ENCODE measurements at places on chromosomes 7 and 10. TPM values are rescaled to one million over a fixed set of nuclear protein-coding genes. Genes with fewer than 3 reads are reported as not detected.

DNA sequence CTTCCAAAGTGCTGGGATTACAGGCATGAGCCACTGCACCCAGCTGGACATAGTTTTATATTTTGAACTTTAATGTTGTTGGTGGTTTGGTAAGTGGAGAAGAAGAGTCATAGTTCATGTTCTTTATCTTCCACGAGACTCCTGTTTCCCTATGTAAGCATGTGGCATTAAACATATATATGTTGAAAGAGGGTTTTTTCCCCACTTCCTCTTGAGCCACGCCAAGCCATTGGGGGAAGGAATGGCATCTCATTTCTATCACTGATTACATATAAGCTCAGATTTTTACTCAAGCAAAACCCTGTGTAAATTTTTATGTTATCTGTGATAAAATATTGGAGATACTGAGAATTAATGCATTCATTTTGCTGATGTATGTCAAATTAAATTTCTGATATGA, 300.4 kb downstream of the PHF14 start:
- H3K4me1 ChIP-seq, result no peaks in the 10 kb centered on the region
- no peak overlapping the region for H3K27ac ChIP-seq
- no peaks in the 10 kb centered on the region for H3K36me3 ChIP-seq
- no peak for DNase-seq
- H3K4me3 ChIP-seq, result no peak overlapping the region

DNA sequence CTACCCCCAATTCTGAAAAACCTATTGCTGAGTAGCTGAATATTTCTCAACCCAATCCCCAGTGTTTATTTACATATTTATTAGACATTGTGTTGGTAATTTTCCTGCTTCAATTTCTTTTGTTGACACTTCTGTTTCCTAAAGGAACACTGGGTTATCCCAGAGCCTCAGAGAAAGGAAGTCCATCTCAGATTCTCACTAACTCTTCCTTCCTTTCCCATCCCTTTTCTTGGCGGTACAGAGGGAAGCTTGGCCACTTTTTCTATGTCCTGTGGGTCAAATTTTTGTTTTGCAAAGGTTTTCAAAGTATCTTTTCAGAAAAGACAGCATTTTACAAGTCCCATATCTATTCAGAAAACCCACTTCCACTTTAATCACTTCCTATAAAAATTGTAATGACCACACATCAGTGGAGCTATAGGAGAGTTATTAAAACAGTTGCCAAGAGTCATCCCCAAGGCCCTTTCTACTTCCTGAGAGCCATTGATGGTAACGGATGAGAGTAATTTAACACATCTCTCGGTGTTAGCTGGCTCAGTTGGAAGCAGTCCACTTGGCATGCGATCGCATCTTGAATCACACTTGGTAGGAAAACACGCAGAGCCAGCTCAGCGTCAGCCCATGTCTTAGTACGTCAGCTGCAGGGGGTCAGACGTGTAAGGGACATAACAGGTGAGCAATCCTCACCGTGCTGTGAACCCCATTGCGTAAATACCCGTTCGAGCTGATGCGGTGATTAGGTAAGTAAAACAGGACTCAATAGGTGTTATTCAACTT, 231.1 kb upstream of the ADARB2 start:
- no peaks in the 10 kb centered on the region for H3K4me1 ChIP-seq
- no peak overlapping the region for H3K27ac ChIP-seq
- H3K4me3 ChIP-seq, result no peak overlapping the region

Gene CACNB2
- 4.6 TPM for total RNA-seq

GRCh38 chr10:24149640-24150039, 59.3 kb upstream of the KIAA1217 start:
- H3K27me3 ChIP-seq, result no peaks in the 10 kb centered on the region
- no peak overlapping the region for H3K4me3 ChIP-seq
- no peaks in the 10 kb centered on the region for H3K4me1 ChIP-seq
- no peak overlapping the region for H3K27ac ChIP-seq
- no peaks in the 10 kb centered on the region for H3K36me3 ChIP-seq

DNA sequence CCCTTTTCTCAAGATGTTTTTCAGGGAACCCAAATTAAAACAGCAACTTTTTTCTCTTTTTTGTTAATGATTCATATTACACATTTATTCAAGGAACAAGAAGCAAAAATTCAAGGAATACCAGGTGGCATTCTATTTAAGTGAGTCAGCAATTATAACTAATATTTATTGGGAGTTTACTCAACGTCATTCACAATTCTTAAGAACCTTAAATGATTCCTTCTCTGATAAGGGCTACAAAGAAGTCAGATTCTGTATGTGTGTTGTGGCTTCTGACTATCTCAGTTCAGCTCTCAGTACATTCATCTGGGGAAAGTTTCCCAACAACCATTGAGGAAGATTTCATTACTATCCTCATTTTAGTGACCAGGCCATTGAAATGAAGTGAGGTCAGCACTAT, 470.7 kb upstream of the AKR1E2 start:
- H3K27me3 ChIP-seq, result no peaks in the 10 kb centered on the region
- no peak for DNase-seq
- peaks cover 23% of the 10 kb centered on the region for H3K4me1 ChIP-seq
- no peak overlapping the region for H3K27ac ChIP-seq
- H3K36me3 ChIP-seq, result no peaks in the 10 kb centered on the region

Gene SPDYE3
- total RNA-seq, result not detected

GRCh38 chr10:98010939-98011685, 19.3 kb downstream of the CRTAC1 start:
- H3K27ac ChIP-seq, result no peak overlapping the region
- peaks cover 8% of the 10 kb centered on the region for H3K27me3 ChIP-seq

- H3K36me3 ChIP-seq, result no peaks in the 10 kb centered on the region
- no peak overlapping the region for H3K27ac ChIP-seq
- H3K27me3 ChIP-seq, result no peaks in the 10 kb centered on the region
- no peak overlapping the region for H3K4me3 ChIP-seq
- DNase-seq, result no peak
These were observed 104.0 kb downstream of the FAM107B start for GRCh38 chr10:14670551-14671240.

DNA sequence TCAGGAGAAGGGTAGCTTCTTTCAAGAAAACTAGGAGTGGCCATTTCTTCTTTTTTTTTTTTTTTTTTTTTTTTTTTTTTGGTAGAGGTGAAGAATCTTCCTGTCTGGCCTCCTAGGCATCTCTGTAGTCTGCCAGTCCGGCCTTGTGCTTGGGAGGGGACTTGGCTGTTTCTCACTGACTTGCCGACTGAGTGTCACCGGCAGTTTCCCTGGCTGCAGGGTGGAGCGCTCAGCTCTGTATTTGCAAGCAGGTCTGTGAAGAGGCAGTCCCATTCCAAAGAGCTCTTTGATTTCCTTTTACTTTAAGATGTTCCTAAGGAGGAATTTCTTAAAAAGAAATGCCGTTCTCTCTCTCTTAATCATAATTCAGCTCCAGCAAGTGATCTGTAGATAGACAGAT, 212.6 kb downstream of the ADRA2A start:
- H3K4me1 ChIP-seq, result no peaks in the 10 kb centered on the region
- no peaks in the 10 kb centered on the region for H3K36me3 ChIP-seq
- no peak for DNase-seq
- H3K27ac ChIP-seq, result no peak overlapping the region
- H3K4me3 ChIP-seq, result no peak overlapping the region

- DNase-seq, result no peak
- peaks cover 75% of the 10 kb centered on the region for H3K27me3 ChIP-seq
- no peaks in the 10 kb centered on the region for H3K36me3 ChIP-seq
- no peak overlapping the region for H3K4me3 ChIP-seq
These were observed 3.5 kb downstream of the PRR15 start for GRCh38 chr7:29567174-29567573.

DNA sequence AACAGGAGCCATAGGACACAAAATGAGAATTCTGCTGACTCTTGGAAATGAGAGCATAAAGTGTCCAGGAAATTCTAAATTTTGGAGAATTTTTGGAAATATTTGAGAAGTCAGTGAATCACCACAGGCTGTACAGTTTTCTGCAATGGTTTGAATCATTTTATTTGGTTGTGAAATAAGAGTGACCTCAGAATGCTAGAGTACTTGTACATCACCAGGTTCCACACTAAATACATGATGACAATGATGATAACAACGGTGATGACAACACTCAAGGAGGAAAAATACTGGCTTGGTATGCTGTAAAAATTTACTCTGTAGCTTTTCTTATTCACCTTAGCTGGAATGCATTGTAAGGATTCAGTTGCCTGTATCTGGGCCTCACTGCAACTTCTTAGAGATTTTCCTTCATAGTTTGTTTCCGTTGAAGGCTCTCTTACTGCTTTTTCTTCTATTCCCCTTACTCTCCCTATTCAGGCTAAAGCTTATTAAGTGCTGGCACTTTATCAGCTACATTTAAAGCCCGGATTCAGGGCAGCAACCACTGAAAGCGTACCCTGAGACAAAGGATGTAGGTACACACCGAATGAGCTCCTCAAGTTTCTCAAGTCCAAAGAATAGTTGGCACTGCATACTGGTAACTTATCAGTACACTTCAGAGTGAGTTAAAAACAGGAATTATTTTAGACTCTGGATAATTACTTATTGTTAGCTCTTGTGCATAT, 30.2 kb upstream of the NME8 start:
- H3K4me3 ChIP-seq, result no peak overlapping the region
- DNase-seq, result no peak
- H3K27me3 ChIP-seq, result no peaks in the 10 kb centered on the region
- H3K36me3 ChIP-seq, result no peaks in the 10 kb centered on the region

Gene FAM131B
- 5.4 TPM for total RNA-seq

Gene NFE2L3
- total RNA-seq, result 61.0 TPM

DNA sequence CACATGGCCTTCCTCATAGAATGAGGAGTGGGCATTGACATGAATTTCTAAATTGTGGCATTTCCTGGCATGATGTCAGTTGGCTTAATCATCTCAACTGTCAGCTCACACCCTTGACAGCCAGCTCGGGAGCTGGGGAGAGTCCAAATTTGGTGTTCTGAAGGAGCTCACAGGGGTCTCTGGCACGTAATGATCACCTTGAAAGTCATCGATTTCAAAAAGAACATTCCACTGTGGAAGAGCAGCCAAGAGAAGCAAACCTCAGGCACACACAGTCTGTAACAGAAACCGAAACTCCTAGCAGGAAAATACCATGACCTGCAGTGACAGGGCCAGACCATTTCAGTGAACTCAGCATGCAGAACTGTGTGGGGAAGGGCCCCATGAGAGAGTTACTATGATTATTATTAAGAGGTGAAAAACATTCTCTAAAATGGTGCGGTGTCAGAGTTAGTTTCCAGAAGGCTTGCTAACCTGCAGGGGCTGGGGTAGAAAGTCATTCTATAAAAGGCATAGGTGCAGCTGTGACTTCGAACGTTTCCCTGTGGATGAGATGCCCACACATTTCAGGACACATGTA, 26.4 kb upstream of the KLF6 start:
- H3K4me3 ChIP-seq, result no peak overlapping the region
- no peak overlapping the region for H3K27ac ChIP-seq
- H3K27me3 ChIP-seq, result no peaks in the 10 kb centered on the region
- peaks cover 10% of the 10 kb centered on the region for H3K4me1 ChIP-seq

Gene SSC4D
- 21.9 TPM for total RNA-seq

DNA sequence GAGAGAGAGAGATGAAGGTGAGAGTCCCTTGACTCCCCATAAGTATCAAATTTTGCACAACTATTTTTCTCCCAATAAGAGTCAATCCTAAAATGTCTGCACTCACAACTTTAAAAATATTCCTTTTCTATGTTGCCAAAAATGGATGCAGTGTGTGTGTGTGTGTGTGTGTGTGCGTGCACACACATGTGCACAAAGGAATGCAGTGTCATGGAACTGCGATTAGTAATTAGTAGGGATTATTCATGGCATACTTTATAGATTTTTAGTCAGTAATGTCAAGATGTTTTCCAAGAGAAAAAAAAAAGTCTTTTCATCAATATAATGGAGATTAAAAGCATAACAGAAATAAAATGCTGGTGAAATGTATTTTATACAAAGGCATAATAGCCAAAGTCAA, 179.1 kb upstream of the LRRTM3 start:
- H3K4me1 ChIP-seq, result no peaks in the 10 kb centered on the region
- no peak overlapping the region for H3K4me3 ChIP-seq
- no peaks in the 10 kb centered on the region for H3K27me3 ChIP-seq
- no peak for DNase-seq
- no peak overlapping the region for H3K27ac ChIP-seq
- H3K36me3 ChIP-seq, result no peaks in the 10 kb centered on the region

Gene VSTM4
- total RNA-seq, result 0.51 TPM

- H3K4me1 ChIP-seq, result no peaks in the 10 kb centered on the region
- no peak for DNase-seq
- H3K4me3 ChIP-seq, result no peak overlapping the region
- H3K36me3 ChIP-seq, result peaks cover 3% of the 10 kb centered on the region
- H3K27ac ChIP-seq, result no peak overlapping the region
These were observed 33.5 kb downstream of the REEP3 start for GRCh38 chr10:63554657-63555056.

DNA sequence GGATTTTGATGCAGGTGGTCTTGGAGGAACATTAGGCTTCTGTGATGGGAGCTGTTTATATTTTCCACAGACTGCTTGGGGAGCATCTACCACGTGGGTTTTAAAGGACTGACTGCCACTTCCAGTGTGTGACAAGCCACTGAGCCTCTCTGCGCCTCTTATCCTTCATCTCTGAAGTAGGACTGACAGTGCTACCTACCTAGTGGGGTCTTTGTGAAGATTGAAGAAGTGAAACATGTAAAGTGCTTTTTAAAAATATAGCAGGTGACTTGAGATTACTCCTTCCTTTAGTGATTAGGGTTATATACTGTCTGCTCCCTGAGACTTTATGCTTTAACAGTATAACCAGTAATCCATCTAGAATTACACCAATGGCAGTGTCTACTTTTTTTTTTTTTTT, 29.9 kb downstream of the NKX2-3 start:
- no peaks in the 10 kb centered on the region for H3K36me3 ChIP-seq
- DNase-seq, result no peak
- no peaks in the 10 kb centered on the region for H3K27me3 ChIP-seq
- H3K27ac ChIP-seq, result no peak overlapping the region

- no peaks in the 10 kb centered on the region for H3K27me3 ChIP-seq
- H3K27ac ChIP-seq, result no peak overlapping the region
- no peak overlapping the region for H3K4me3 ChIP-seq
- H3K36me3 ChIP-seq, result no peaks in the 10 kb centered on the region
- DNase-seq, result no peak
These were observed 19.7 kb downstream of the TRDMT1 start for GRCh38 chr10:17181751-17182150.

All from endodermal cell (in vitro differentiated cells).